ENCODE measurements at places on chromosomes 7 and 10.

- no peak for DNase-seq
Measured at GRCh38 chr10:129958148-129958628, 5.9 kb downstream of the EBF3 start.

- DNase-seq = no peak
Measured at GRCh38 chr10:118369641-118370205, 27.6 kb upstream of the FAM204A start.

DNA sequence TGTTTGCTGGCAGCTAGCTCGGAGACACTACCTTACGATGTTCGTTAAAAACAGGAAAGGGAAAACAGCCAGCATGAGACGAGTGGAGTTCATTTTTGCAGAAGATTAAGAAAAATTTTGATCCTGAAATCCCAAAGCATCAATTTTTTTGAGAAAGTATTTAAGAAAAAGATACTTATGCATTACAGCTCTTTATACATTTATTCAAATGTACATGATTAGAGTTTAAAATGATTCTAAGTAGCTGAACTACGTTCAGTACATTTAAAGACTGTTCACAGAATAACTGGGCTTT is 34.7 kb downstream of the CNPY1 start:
- DNase-seq = no peak

DNA sequence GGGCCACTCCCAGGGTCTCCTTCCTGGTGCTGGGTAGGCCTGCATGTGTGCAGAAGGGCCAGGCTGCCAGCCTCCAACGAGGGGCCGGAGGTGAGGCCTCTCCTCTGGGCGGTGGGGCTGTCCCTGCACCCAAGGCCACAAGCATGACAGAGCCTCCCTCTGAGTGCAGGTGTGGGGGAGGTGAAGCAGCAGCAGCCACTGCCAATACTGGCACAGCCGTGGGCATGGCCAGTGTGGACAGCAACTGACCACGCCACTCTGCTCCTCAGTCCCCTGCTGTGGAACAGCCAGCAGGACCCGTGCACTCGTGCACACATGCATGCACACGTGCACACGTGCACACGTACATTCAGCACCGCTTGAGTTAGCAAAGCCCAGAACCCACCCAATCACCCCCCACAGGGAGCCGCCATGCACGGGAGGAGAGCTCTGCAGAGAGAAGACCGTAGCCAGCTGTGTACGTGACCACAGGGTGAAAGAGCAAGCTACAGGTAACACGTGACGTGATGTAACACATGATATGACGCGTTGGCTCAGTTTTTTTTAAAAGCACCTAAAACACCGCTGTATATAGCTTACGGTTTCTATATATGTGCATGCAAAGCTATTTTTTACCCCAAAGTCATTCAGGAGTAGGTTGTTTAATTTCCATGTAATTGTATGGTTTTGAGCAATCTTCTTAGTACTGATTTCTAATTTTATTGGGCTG is 23.1 kb downstream of the PAPOLB start:
- DNase-seq = no peak

- no peak for DNase-seq
Measured at GRCh38 chr10:126533644-126534043, 136.8 kb downstream of the C10orf90 start.

- no peak for DNase-seq
Measured at GRCh38 chr10:95543459-95543858, 17.7 kb downstream of the SORBS1 start.

DNA sequence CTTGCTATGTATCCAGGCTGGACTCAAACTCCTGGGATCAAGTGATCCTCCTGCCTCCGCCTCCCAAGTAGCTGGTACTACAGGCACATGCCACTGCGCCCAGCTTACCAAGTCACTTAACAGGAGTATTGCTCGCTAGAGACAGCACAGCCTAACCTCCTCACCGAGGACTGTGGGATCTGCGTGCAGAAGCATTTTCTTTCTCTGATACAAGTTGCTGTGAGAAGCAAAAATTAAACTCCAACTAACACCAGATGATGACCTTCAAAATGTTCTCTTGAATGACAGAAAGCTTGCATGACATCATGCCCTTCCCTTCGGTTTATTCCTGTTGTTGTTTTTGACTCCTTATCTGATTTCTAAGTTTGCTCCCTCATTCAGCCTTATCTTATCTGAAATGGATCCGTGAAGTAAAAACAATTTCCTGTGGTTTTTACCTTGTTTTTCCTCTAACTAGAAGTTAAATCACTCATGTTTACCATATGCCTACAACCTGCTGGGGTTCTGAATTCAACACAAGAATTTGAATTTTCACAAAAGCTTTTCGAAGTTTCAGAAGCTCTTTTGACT is 94.4 kb upstream of the KIF5B start:
- no peak for DNase-seq

GRCh38 chr7:15308821-15309220 is 253.0 kb downstream of the AGMO start:
- DNase-seq = no peak

DNA sequence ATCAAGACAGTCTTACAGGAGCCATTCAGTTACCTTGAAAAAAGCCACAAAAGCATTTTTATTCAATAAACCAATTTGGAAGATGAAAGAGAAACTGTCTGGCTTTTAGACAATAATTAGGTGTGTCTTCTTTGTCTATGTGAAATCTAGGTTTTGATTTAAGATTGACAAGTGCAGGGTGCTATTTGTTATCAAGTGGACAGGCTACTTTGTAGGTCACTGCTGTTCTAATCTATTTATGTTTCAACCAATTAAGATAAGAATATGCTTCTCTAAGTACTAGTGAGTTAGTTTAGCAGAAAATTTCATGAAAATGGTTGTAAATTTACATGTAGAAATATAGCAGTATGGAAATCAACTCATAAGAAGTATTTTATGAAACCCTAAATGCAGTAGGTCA is 177.5 kb downstream of the CACNA2D1 start:
- DNase-seq = no peak

- DNase-seq = no peak
Measured at GRCh38 chr7:89401099-89401498, 605.6 kb upstream of the TEX47 start.

DNA sequence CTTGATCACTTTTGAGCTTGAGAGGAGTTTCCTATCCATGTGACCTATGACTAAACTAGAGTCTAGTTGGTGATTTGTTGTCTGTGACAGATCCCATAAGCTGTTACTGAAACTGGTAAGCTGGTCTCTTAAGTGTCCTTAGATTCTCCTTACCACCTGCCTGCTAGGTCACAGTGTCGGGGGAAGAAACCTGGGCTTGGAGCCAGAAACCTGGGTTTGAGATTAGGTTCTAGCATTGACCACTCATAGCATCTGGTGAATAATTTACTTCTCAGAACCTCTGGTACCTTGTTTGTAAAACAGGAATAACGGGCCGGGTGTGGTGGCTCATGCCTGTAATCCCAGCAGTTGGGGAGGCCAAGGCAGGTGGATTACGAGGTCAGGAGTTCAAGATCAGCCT is 21.8 kb upstream of the ITPRID1 start:
- DNase-seq = no peak
